Muscle of arm (tissue), 14 donors: ENCODE measurements at places on chromosomes 11 and 22.

DNA sequence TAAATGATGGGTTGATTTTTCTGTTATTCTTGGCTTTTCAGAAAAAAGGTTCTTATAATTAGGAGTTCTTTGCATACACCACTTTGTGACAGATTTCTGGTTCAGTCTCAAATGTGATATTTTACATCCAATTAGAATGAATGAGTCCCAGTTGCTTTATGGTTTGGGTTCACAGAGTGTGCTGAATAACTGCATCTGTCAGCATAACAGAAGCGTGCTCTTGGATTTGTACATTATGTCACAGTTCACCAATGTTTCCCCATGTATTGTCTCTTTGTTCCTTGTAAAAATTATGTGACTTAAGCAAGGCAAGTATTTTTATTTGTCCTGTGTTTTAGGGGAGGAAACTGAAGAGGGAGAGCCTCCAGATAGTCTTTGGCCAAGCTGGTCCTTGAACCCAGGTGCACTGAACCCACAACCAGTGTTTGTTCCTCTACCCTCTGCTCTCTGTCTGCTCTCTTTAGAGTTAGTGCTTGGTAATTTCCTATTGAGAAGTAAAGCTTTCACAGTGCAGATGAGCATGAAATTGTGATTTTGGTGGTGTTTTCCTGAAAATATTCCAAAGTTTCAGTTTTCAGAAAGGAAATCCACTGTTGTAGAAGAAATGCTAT, 107.5 kb downstream of the TBC1D22A start:
- DNase-seq = no peak

DNA sequence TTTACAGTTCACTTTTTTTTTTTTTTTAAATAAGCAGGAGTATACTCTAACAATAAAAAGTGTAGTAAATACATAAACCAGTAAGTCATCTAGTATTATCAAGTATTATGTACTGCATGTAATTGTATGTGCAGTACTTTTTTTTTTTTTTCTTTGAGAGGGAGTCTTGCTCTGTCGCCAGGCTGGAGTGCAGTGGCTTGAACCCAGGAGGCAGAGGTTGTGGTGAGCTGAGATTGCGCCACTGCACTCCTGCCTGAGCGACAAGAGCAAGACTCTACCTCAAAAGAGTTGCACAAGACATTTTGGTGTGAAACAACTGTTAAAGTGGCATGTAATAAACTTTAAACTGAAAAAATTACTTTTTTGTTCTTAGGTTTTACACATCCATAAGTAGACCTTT, 16.7 kb downstream of the BCL2L13 start:
- no peak for DNase-seq

GRCh38 chr11:134157451-134157850, 66.3 kb downstream of the NCAPD3 start:
- no peak for DNase-seq

DNA sequence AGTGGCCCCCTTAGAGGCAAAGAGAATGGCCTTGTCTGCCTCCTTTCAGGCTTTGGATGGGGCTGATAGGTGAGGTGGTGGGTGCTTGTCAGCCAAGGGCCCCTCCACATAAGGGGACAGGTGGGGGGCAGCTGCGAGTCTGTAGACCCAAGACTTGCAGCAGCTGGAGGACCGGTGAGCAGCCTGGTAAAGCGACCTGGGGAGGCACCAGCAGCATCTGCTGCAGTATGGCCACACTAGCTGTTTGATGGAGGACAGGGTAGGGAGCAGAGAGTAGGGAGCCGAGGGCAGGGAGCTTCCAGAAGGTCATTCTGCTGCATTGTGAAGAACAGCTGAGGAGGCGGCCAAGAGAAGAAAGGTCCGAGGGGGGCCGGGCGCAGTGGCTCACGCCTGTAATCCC, 16.8 kb upstream of the MRTFA start:
- DNase-seq = no peak

- no peak for DNase-seq
These were observed 82.8 kb upstream of the E2F8 start for GRCh38 chr11:19323502-19323901.

DNA sequence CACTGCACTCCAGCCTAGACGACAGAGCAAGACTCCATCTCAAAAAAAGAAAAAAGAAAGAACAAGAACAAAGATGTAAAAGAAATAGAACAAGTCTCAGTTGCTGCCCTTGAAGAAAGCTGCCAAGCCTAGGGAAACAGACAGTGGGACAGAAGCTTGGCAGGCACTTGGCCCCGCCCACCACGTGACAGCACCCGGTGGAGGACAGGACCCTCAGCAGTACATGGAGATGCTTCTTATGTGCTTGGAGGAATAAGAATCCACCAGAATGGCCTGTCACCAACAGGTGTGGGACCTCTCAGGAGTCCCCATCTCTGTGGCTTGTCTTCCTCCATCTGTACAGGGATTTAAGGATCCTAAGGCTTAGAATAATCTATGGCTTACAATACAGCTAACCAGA, 7.6 kb upstream of the TMPRSS6 start:
- DNase-seq = no peak

GRCh38 chr11:45304111-45304991, 18.2 kb upstream of the SYT13 start:
- DNase-seq = no peak

DNA sequence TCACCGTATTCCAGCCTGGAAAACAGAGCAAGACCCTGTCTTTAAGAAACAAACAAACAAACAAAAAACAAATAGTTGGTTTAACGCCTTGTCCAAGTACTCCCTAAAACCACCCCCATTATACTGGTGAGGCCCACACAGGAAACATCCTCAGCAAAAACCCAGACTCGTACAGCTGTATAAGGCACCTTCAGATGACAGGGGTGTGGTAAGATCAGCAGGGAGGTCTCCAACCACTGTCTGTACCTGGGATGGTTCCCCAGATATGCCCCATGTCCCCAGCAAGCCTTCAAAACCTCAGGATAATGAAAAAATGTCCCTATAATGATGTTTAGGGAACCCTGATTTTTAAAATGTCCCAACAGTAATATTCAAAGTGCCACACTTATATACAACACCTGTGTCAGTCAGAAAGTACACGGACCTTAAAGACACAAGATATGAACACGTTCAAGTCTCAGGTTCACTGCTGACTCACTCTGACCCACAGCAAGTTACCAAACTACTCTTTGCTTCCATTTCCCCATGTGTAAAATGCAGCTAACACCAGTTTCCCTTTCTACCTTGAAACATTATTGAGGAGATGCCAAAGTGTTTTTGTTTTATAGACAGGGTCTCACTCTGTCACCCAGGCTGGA, 9.3 kb downstream of the SF3A1 start:
- no peak for DNase-seq

- DNase-seq = no peak
These were observed 121.2 kb downstream of the SIK3 start for GRCh38 chr11:116976941-116977570.

- DNase-seq = no peak
These were observed 25.2 kb upstream of the CCND1 start for GRCh38 chr11:69615545-69616278.

- no peak for DNase-seq
These were observed 45.0 kb upstream of the ANO1 start for GRCh38 chr11:70032943-70033710.

GRCh38 chr11:6596239-6596877, 7.1 kb downstream of the RRP8 start:
- no peak for DNase-seq

DNA sequence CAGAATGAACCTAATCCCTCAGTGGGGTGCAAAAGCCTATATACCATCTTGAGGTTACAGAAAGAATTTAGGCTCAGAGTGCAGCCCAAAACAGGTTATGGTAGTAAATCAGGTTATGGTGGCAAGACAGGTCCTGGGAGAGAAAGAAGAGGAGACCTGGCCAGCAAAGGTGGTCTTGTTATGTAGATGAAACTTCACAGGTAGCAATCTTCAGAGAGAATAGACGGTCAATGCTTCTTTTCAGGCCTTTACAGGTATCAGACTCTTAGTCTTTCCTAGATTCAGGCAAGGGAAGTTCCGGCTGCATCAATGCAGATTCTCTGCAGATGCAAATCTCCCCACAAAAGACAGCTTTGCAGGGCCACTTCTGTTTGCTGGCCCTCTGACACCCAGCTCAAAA, 45.8 kb upstream of the SORL1 start:
- no peak for DNase-seq

DNA sequence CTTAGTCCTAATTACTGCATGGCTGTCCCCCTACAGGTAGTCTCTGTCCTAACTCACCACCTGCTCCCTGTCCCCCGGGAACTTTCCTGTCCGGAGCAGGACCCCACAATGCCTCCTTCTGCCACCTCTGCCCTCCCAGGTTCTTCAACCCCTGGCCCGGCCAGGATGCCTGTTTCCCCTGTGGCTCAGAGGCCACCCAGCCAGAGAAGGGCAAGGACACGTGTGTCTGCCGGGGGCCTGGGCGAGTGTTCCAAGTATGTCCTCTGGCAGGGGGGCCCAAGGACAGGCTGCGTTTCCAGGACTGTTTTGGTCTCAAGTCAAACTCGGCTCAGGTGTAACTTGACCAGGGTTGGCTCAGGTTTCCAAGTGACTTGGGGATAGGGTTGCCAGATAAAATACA, 63.8 kb downstream of the BTG4 start:
- DNase-seq = no peak

- DNase-seq = no peak
These were observed 10.6 kb downstream of the MUC5B start for GRCh38 chr11:1233351-1234053.

DNA sequence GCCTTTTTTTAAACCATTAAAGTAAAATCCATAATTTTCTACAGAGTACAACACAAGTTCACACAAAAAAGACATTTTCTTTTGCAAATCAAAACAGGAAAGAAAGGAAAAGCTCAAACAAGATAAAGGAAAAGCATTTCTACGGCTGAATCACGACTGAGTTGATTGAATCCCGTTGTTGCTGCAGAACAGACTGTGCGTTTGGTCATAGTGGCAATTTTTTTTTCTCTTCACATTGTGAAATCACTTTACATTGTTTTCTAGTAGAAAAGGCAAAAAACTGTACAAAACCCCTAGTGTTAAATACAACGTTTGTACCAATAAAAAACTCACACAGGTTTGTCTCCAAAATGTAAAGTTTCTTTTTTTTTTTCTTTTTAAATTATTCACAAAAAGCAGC, 17.3 kb upstream of the RAPSN start:
- no peak for DNase-seq

GRCh38 chr22:28051787-28052356, 132.8 kb upstream of the PITPNB start:
- DNase-seq = peak; percentile 70

DNA sequence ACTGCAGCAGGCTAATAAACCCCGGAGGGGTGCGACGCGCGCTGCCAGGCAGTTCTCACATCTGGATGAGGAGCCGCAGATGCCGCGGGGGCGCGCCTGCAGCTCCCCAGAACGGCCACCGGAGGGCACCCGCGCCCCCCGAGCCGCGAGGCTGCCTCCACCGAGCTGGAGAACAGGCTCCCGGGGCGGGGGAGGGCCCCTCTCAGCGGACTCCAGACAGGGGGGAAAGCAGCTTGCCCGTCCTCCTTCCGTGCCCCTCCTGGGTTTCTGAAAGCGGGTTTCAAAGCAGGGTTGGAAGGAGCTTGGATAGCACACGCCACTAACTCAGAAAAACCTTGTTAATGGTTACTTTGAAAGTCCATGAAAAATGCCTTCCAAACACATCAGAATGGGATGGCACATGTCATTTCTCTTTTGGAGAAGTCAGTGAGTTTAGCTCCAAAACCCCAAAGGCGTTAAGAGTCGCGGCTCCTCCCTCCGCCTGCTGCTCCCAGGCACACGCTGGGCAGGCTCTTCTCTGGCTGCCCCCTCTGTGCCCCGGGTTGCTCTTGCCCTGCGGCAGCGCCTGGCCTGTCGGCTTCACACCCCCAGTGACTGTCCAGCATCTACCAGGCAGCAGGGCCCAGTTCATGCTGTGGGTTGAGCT, 317.8 kb downstream of the NTM start:
- peak; percentile 38 for DNase-seq

DNA sequence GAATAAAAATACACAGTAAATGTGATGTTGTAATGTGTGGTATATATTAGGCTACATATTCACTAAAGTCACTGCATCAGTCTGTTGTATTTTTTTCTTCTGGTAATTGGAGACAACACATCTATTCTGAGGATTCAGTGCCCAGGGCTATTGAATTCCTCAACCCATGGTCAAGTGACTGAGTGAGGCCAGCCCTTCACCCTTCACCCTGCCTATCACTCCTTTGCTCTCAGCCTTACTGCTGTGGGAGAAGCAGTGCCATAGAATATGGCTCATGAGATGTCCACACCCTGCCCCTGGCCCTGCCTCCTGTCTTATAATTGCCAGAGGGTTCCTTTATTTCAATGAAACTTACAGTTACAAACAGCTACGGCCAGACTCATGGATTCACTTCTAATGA, 295.6 kb downstream of the NTM start:
- no peak for DNase-seq

- DNase-seq = no peak
These were observed 1.2 kb downstream of the ARRB1 start for GRCh38 chr11:75350122-75350742.
